ENCODE measurements at places on chromosomes 4 and X.
A peak's percentile ranks its signal among the peaks of the same experiment; 100 is the strongest.

GRCh38 chr4:126958482-126958881 lies 674.3 kb upstream of the INTU start:
- DNase-seq, result no peak

GRCh38 chr4:54596201-54596600 lies 61.6 kb upstream of the KIT start:
- no peak for DNase-seq

DNA sequence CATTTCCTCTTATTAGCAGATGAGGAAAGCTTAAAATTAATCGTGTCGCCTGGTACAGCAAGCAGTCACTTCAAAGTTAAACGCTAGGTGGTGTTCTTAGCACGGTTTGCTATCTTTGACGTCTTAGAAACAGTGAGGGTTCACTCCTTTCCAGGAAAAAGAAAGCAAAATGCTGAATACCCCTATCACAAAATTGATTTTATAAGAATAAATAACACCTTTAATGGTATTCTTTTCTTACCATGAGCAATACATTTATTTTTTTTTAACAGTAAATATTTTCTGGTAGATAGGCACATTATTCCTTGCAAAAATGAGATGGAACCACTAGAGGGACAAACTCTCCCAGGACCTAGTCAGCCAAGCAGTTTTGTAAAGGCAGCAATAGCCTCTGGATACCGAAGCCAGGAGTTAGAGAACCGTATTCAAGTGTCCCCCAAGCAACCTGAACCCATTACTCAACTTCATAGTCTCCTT lies 153.9 kb downstream of the KDR start:
- no peak for DNase-seq

DNA sequence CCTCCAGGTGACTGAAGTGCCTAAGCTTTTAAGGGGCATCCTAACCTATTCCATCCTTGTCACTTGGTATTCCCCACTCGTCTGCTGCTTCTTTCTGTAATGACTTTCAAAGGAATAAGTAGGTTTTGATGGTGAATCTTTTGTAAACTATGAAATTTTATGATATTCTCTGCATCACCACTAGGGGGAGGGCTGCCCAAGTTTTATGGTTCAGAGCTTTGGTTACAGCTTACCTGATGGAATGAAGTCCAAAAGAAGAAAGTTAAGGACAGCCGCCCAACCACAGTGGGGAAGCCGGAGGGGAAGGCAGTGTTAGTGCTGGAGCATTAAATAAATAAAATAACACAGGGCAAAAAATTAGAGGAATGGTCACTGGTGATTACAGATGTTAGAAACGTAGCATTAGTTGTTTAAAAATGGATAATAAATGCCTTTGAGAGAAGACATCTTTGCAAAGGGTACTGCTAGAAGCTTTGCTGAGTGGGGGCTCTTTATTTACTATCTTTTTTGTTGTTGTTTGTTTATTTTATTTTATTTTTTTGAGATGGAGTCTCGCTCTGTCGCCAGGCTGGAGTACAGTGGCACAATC lies 204.9 kb downstream of the GBA3 start:
- no peak for DNase-seq

GRCh38 chr4:44629280-44629866 lies 22.1 kb downstream of the YIPF7 start:
- DNase-seq, result no peak

DNA sequence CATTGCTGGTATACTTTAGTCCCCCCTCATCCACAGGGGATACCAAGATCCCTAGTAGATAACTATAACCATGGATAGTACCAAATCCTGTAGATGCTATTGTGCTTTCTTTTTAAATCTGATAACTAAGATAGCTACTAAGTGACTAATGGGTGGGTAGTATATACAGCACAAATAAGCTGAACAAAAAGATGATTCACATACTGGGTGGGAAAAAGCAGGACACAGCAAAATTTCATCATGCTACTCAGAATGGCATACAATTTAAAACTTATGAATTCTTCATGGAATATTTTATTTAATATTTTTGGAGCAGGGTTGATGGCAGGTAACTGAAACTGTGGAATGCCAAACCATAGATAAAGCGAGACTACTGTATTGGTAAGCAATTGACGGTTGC lies 161.6 kb downstream of the IL15 start:
- no peak for DNase-seq

GRCh38 chrX:4710618-4711433 lies 997.4 kb upstream of the PRKX start:
- no peak for DNase-seq

GRCh38 chr4:77538144-77538543 lies 67.5 kb upstream of the CXCL13 start:
- no peak for DNase-seq

- DNase-seq, result no peak
Observed at GRCh38 chr4:146033149-146033548, 94.5 kb upstream of the ZNF827 start.

- DNase-seq, result no peak
Observed at GRCh38 chr4:146709956-146710355, 71.3 kb downstream of the POU4F2 start.

DNA sequence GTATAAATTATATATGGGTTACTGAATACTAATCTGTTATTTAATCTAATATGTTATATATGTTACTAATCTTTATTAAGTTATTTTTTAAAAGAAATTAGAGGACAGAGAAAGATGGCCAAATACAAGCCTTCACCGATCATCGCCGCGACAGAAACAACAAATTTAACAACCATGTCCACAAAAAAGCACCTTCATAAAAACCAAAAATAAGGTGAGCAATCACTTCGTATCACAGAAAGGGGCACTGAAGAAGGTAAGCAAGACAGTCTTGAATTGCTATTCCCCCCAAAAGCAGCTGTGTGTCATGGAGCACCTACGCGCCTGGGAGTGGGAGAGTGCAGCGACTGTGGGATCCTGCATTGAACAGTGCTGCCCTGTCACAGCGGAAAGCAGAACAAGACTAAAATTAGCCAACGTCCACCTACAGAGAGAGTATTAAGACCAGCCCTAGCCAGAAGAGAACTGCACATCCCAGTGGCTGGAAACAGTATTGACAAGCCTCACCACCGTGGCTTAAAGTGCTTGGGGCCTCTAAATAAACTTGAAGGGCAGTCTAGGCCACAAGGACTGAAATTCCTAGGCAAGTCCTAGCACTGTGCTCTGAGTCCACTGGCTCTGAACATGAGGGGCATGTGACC lies 38.5 kb downstream of the LRBA start:
- DNase-seq, result no peak

GRCh38 chrX:71667328-71668247 lies at the start of gene LOC101059915:
LOC101059915 (plus strand) TSS chrX:71667546.
- no peak for DNase-seq

DNA sequence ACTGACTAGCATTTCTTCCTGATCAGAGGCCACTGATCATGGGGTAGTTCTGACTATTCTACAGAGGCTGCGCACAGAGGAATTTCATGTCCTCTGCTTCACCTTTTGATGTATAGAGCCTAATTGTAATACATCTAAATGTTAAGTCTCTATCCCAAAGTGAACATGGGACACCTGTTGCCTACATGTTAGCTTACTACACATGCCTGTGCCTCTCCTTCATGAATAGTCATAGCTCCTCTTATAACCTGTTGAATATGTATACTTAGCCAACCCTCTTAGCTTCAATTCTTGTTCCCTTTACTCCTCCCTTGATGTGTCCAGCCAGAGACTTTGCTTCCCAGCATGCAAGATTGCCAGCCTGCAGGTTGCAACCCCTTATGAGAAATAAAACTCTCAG lies 9.6 kb upstream of the THOC2 start:
- no peak for DNase-seq

DNA sequence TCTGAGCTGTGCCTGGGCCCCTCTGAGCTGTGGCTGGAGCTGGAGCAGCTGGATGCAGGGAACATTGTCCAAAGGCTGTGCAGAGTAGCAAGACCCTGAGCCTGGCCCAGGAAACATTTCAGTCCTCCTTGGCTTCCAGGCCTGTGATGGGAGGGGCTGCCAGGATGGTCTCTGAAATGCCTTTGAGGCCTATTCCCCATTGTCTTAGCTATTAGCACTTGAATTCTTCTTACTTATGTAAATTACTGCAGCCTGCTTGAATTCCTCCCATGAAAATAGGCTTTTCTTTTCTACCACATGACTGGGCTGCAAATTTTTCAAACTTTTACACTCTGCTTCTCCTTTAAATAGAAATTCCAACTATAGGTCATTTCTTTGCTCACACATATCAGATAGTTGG lies 349.8 kb upstream of the KLHL4 start:
- DNase-seq, result no peak

DNA sequence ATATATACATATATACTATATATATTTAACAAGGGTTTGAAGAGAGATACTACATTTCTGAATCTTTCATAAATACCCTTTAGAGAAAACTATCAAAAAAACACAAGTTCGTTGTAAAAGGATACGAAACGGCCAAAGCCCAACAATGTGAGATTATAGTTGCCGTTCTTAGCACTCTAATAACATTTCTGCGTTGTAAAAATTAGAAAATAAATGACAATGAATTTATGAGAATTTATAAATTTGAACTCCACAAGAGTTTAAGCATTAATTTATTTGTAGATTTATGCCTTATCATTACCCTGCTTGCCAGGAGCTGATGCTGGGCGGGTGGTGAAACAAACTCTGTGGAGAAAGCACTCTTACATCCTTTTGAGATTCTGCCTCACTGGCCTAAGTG lies 1.1 kb downstream of the WDR17 start:
- DNase-seq, result no peak

GRCh38 chr4:26075583-26075982 lies 161.6 kb downstream of the SMIM20 start:
- no peak for DNase-seq

- no peak for DNase-seq
Observed at GRCh38 chr4:139866276-139866962, 200.8 kb downstream of the MGST2 start.

DNA sequence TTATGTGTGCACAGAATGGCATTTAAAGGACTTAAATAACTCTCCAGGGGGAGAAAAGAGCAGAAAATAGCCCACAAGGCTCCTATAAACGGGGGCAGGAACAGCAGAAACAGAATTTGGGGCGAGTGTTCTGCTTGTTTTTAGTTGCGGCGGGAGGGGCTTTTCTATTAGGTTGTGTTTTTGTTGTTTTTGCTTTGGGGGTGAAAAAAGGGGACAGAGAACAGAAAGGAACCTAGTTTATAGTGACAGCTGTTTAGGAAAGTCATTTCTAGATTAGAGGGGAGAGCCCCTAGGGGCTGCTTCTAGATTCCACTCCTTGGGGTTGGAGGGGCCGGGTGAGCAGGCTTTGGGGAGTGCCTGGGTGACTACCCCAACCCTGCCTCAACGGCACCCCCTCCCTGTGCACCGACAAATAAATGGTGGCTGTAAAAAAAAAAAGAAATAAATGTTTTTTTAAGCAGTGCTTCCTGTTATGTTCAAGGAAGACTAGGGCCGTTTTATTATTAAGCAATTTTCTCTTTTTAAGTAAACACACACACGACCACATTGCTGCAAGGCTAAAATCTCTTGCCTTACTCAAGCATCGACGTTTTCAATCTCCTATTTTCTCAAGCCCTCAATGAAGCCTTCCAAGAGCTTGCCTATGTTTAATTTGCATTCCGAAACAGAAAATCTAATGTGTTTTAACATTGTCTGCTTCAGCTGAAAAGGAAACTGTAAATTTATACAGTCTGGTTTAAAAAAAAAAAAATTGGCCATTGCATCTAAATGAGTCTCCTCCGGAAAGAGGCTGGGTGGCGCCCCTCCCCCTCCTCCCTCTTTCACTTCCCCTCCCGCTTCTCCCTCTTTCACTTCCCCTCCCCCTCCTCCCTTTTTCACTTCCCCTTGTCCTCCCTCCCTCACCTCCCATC lies 123.3 kb upstream of the TBL1X start:
- peak; percentile 42 for DNase-seq

All from stimulated activated CD8-positive, alpha-beta memory T cell treated with anti-CD3 and anti-CD28 coated beads, Interleukin-15, amount 100 ng/mL, for 48 hours (primary cell).